ENCODE measurements at places on chromosomes 7 and 10.

DNA sequence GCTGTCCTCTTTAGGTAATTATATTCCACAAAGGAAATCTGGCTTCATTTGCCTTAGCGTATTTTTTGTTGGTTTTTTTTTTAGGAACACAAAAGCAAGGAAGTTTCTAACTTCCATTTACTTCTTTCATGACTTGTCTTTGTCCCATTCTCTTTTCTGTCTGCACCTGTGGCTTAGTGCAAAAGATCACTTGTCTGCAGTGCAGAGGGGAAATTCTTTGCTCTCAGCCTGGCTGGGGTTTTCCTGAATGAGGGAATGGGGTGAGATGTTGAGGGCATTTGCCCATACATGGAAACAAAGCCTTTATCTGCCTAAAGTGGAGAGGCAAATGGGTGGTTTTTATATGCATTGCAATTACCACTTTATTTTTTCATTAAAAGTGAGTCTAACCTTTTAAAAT, 361.1 kb upstream of the IGFBP3 start:
- no peak for DNase-seq

DNA sequence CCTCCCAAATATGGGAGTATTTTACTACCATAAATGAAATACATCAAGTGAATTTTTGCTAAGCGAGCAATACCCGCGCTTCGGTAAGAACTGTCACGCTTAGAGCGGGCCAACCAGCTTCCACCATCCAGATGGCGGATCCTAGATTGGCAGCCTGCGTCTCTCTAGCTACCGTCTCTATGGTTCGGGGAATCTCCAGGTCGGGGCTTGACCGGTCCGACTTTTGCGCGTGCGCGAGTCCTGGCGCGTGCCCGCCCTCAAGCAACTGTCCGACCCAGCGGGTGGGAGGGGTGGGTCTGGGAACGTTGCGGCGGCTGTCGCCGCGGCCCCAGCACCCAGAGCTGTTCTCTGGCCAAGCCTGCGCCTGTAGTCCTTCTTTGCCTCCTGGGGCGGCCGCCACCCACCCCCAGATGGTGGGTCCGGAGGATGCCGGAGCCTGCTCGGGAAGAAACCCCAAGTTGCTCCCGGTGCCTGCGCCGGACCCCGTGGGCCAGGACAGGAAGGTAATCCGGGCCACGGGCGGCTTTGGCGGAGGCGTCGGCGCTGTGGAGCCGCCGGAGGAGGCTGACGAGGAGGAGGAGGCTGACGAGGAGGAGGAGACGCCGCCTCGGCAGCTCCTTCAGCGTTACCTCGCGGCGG, at the start of gene TBC1D12:
TSS of gene TBC1D12 (plus strand) at position 338 of the 639 bp plus-strand sequence. CDS start at position 411, 73 bp downstream.
- peak; percentile 60 for DNase-seq

DNA sequence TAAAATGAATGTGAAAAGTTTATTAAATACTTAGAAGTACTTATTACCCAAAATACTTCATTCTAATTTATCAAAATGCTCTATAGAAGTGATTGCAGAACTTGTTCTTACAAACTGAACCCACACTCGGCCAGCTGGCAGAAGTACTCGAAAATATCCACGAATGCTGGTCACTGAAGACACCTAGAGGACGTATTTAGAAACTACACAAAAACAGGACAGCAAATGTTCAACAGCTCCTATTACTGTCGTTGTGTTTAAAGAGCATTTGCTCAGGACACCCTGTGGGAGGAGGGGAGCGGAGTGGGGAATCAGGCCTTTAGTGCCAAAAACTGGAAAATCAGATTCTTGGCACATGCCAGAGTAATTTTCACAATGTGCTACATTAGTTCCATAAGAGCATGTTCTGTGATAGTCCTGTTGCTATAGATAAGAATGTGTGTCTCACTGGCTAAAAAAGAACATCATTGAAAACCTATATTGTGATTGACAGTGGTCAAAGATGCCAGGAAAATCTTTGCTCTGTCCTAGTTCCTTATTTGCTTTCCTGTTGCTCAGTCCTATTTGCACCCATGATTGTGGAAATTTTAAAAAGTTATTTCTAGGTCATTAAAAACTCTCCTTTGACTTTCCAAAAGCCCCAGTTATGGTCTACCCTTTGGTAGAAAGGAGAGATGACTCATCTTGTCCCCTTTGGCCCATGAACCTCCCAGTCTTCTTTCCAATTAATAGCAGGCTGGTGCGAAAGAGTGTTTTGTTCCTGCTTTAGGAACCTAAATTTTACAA, 49.0 kb upstream of the NRBF2 start:
- no peak for DNase-seq

DNA sequence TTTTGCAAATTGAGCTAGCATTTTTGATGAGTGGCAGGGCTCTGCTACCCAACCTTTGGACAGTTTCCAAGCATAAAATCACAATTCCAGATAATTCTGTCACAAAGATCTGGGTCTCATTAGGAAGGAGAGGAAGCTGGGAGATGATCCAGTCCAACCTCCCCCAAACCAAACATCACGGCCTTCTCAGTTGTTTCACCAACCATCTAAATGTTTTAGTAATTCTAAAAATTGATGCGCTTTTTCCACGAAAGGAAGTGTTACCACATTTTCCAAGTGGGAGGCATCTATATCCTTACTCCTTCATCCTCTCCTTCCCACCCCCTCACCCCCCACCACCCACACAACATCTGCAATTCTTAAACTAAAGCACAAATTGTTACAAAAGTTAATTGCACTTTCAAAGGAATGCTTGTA, 108.3 kb downstream of the EGFR start:
- no peak for DNase-seq

- no peak for DNase-seq
These were observed 5.5 kb downstream of the FAM3C start for GRCh38 chr7:121390617-121391016.

GRCh38 chr10:1488970-1489548, 248.3 kb downstream of the ADARB2 start:
- DNase-seq: no peak

DNA sequence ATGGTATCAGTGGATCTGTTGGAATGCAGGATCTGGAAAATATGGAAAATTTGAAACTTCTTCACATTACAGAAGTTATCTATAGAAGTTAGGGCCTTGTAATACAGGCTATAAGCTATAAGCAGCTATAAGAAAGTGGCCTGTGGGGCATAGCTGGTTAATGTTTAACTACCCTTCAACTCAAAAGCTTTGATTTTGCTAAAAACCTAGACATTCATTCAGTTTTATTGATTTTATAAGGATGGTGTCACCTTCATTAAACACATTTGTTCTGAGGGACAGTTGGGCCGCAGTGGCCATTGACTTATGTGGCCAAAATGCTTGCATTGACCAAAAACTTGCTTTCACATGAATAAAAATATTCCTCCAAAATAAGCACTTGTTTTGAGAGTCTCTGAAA, 13.1 kb upstream of the AKR1C3 start:
- no peak for DNase-seq

DNA sequence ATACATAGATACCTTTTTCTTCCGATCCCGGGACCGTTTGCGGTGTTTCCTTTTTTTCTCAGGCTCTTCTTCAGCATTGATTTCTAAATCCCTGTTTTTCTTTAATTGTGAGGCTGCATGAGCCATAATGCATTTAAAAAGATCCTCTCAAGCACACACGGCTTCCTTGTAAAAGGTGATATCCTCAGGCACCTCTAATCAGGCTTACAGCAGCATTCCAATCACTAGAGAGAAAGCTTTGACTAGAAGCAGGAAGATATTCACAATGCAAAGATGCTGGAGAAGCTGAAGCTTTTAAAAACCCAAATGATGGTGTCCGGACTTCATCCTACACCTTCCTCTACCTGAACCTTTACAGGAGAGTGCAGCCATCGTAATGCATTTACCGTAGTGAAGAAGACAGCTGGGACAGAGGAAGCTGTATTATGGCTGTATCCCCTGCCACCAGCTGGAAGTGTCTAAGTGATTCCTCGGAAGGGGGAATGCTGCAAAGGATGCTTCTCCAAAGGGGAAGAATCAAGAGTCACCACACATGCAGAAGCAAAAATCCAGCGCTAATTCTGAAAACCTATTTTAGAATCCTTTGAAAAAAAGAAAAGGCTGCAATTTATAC, at the start of gene ANK3:
TSS of gene ANK3 (minus strand) at position 463 of the 613 bp plus-strand sequence. CDS start at position 126, 337 bp downstream.
- no peak for DNase-seq

DNA sequence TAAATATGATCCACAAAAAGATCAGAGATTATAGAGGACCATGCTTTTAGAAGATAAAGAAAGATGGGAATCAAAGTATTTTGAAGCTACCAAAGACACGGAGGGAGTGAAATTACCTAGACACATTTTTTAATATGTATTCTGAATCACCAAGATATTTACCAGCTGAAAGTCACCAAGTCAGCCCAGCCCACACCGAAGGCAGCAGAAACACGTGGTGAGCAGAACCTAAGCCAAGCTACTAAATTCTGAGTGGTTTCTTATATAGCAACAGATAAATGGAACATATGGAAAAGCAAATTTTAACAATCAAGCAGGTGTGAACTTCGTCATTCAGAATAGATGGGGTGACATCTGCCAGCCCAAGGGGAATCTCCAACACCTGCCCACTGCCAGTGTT, 134.7 kb upstream of the AKR1E2 start:
- no peak for DNase-seq

GRCh38 chr7:134852625-134853024, 73.2 kb downstream of the CALD1 start:
- no peak for DNase-seq

DNA sequence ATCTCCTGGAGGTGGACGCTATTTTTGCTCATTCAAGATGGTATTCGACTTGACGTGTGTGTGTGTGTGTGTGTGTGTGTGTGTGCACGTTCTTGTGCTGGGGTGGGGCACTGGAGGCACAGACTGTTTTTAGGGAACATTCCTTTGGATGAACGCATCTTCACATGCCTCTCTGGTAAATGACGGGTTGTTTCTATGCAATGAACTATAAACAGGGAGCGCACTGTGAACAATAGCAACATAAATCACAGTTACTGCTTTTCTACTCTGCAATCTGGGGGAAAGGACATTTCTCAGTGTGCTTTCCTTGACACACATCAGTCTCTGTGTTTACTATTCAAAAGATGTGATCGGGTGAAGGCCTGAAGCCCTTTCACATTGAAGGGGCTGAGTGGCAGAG, 120.1 kb upstream of the PITRM1 start:
- DNase-seq: no peak

- no peak for DNase-seq
These were observed 5.7 kb upstream of the HK1 start for GRCh38 chr10:69272624-69273023.

DNA sequence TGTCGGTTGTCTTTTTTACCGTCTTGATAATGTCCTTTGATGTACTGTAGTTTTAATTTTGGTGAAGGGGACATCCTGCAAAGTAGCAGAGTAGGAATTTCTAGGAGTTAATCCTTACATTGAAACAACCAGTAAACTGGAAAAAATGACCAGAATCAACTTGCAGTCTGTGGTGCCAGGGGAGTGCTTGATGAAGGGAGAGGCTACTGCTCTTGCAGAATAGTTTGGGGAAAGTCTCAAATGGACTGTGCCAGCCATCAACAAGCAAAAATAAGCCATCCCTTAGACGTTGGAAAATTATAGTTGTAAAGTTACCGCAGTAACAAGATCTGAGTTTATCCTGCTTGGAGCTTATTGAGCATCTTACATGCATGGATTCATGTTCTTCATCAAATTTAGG, 32.4 kb downstream of the TRIM24 start:
- no peak for DNase-seq

- no peak for DNase-seq
These were observed 65.5 kb downstream of the MLLT10 start for GRCh38 chr10:21599582-21599981.

DNA sequence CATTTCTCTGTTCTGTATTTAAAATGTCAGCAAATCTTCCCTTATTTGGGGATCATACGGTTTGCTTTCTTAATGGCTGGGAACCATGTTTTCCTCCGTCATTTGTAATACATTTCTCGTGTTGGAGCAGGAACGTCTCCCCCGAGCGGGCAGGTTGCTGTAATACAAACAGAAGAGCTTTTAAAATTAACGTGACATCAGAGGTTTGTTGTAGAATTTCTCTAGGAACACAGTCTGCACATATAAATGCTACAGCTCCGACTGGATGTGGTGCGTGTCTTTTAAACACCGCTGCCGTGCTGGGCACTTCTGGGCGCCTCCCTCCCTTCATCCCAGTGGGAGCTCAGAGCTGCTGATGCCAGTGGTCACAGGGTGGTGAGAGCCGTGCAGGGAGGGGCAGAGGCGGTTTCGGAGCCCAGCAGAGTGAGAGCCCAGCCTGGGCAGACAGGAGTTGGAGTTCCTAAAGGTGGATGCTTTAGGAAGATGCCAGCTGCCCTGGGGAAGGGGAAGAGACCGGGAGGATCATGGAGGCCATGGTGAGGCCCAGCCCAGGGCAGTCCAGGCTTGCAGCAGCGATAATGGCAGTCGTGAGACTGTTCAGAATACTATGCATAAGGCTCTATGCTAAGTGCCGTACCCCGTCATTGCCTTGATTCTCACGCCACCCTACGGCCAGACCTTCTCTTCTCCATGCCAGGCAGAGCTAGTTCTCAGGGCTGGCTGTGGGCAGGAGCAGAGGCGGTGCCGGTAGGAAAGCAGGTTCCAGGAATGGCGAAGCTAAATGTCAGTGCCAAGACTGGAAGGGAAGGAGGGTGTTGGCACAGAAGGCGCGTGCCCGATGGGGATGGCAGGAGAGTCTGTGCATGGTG, 96.2 kb downstream of the GLRX3 start:
- DNase-seq: no peak

DNA sequence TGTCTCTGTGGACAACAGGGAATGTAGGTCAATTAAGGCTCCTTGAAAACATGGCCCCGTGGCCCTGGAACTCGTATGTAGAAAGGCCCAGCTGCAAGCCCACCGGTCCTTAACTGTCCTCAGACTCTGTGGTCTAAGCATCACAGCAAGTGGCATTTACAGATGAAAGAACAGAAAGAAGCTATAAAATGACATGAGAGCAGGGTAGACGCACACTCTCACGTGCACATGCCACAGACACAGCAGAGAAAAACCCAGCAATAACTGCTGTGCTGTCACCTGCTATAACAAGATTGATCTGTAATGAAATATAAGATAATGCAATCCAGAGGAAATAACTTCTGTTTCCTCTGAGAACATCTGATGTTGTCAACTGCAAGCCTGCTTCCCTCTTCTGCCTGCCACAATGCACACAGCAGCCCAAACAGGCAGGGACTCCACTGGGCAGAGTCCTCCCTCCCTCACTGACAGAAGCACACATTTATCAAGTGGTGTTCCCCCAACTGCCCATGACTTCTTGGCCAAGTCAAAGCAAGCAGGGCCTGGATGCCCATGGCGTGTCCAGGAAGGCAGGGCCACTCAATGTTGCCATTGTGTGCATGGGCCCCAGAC, 63.9 kb downstream of the GFRA1 start:
- no peak for DNase-seq
